ENCODE measurements at places on chromosomes 11 and 22.

DNA sequence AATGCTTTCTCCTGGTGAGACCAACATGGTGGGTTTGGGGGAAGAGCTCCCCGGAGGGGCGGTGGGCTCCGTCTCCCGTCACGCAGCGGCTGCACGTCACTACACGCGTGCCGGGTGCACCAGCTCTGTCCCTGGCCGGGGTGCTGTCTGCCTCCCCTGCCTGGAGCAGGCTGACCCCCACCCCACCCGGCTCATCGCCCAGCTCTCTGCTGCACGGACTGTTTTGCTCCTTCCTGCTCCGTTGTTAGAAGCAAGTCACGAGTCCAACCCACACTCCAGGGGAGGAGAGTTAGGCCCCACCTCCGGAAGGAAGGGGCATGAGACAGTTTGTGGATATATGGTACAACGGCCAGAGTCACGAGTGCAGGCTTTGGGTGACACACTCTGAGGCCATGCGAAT, 364.9 kb downstream of the BRD1 start:
- no peak for DNase-seq

DNA sequence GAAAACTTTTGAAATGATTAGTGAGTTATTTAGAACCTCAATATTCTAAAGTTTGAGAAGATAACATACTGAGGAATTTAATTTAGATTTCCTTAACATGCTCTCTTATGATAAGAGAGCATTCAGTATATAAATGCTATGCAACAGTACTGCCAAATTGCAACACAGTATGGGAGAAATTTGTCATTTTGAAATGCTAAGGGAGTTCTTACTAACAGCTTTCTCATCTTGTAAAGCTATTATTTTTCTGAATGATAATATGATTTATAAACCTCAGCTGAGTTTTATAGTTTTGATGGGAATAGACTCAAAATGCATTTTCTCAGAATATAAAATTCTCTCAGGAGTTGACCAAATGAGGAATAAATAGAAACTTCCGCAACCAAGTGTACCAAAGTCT, 108.4 kb downstream of the SPON1 start:
- no peak for DNase-seq

- no peak for DNase-seq
Observed at GRCh38 chr11:9313648-9314290, 624 bp downstream of the TMEM41B start.

GRCh38 chr11:15836795-15837194, 519.6 kb downstream of the SOX6 start:
- DNase-seq: no peak

GRCh38 chr11:100948936-100949335, 180.7 kb downstream of the PGR start:
- no peak for DNase-seq

GRCh38 chr11:71946144-71946571, 17.3 kb downstream of the RNF121 start:
- peak; percentile 88 for DNase-seq

DNA sequence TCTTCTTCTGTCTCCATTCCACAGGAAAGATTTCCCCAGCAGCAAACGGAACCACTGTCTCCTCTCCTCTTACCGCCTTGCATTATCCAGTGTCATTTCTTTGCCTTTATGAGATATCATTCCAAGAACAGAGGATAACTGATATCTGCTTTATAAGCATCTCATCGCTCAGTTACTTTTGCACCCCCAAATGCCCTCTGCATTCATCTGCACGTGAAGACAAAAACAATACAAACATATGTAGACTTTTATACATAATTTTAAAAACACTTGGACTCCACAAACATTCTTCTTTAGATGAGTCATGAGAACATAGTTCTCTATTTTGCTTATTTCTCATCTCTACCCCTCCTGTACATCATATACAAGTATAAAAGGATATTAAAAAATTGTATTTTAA, 512 bp upstream of the OR51T1 start:
- no peak for DNase-seq

GRCh38 chr11:107202241-107202640, 184.0 kb upstream of the GUCY1A2 start:
- DNase-seq: no peak

- no peak for DNase-seq
Observed at GRCh38 chr22:45771057-45771456, 99.4 kb downstream of the ATXN10 start.

GRCh38 chr22:49278340-49278739, 549.3 kb downstream of the BRD1 start:
- DNase-seq: no peak

DNA sequence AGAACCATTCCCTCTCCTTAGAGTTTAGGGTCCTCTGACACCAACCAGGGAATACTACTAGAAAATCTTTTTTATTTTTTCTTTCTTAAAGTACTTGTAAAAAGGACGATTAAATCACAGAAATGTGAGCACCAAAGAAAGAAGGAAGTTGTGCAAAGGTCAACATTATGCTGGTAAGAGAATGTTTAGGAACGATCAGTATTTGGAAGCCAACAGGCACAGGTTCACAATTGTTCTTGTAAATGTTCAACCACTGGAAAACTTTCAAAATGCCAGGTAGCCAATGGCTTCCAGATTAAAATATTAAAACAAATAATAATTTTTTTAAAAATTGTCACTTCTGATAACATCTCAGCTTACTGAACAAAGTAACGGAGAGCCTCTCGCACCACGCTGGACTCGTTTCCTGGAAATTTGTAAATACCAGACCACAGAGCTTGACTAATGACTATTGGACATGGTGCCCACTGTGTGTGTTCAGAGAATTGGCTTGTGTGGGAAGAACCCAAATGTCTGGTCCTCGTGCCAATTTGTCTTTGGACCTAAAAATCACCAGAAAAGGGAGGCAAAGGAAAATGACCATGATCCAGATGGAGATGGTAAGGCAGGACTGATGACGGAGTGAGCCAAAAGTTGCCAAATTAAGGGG, 20.8 kb downstream of the COMMD9 start:
- no peak for DNase-seq

- no peak for DNase-seq
Observed at GRCh38 chr11:126327281-126328000, 23.6 kb downstream of the DCPS start.

DNA sequence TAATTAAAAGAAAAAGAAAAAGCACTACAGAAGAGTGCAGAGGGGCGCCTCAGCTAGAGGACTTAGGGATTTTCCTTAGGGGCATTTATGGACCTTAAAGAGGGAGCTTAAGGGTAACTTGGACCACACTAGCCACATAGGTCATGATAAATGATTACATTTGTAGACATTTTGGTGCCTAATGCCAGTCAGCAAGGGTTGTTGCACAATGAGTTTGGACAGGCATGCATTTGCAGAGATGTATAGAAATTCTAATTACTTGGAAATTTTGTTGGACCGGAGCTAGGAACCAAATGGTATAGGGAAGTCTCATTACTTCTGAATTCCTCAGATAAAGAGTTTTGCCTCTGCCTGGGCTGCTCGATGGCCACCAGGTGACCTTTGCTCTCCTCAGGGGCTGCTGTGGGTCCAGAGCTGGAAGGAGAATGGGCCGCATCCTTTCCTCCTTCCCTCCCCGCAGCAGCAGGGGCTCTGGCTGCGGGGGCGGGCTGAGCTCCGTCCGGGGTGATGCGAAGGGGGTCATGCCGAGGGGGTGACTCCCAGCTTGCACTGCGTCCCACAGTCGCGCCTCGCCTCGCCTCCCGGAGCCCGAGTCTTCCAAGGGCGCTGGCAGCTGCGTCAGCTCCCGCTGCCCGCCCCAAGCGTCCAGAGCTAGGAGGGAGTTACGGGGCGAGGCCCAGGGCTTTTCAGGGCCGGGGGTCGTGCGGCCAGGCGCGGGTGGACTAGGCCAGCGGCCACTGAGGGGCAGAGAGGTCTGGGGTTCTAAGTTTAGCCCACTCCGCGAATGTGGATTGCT, 20.3 kb upstream of the MALAT1 start:
- no peak for DNase-seq

DNA sequence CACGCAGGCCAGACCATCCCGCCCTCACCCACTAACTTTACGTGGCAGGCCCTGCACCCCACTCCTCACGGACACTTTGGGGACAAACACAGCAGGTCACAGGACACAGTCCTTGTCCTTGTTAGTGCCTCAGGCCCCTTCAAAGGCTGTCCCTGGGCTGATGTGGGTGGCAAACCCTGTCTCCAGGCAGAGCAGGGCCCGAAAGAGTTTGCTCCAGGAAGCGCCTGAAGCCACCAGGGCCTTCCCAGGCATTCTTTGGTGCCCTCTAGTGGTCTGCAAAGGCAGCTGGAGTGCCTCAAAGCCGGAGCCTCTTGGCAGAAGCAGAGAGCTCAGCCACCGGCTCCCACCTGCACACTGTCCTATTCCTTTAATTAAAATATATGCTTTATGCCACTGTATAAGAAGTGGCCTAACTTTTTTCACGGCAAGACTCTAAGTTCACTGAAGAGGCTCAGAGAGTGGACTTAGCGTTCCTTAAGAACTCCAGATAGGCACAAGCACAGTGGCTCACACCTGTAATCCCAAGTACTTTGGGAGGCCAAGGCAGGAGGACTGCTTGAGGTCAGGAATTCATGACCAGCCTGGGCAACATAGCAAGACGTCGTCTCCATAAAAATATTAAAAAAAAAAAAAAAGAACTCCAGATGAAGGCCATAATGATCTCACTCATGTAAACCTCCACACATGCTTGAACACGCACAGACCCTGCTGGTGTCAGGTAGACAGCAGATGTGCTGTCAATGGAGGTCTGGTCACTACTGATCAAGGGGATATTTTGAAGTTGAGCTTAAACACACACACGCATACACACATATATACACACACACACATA, 11.1 kb downstream of the TXN2 start:
- peak; percentile 69 for DNase-seq

DNA sequence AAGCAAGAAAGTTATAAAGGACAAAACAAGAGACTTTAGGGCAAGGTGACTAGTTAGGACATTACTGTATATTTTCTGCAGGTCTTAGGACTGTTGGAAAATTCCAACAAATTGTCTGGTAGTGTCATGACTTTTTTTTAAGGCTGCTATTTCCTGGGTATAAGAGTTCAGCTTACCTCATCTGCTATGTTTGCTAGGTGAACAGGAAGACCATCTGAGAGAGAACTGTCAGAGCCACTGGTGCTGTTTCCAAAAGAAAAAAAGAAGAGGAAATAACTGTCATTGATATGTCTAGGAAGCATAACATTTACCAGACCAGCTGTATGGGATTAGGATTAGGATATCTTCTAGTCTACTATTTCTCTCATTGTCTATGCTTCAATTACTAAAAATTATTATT, 26.3 kb upstream of the MTCH2 start:
- DNase-seq: no peak

DNA sequence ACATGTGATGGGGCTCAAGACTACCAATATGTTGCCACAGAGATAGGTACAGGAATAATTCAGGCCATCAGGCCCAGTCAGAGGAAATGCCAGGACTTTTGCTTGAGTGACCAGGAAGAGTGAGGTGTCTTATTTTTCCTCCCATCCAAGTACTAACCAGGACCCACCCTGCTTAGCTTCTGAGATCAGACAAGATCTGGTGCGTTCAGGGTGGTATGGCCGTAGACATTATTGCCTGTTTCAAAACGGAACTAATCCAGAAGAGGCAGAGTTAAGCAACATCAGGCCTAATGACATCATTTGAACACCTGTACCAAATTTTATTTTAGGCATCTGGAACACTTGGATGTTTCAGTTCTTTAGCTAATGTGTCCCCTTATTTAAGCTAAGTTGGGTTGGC, 205.5 kb upstream of the POU2AF2 start:
- DNase-seq: no peak

- no peak for DNase-seq
Observed at GRCh38 chr11:12585861-12586260, 88.4 kb upstream of the TEAD1 start.

GRCh38 chr11:74936087-74936486, 12.8 kb downstream of the XRRA1 start:
- DNase-seq: no peak

DNA sequence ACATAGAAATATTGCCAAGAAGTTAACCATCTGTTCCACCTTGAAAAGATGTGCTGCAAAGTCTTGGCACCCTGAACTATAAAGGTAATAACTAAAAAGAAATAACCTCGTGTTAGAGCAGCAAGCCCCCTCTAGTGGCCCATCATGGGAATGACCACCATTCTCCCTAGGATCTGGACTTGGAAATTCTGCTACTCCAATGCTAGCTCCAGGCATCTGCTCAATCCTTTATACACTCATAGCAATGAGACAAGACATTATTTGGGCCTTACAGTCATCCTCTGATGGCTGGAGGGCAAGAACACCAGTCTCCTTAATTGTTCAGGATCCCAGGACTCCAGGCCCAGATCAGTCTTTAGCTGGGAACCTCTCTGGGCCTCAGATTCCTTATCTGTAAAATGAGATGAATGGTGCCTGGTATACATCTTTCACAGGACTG, 76.0 kb downstream of the CWC15 start:
- DNase-seq: peak; percentile 26

- peak; percentile 75 for DNase-seq
Observed at GRCh38 chr22:27336151-27337090, 465.1 kb downstream of the MN1 start.

DNA sequence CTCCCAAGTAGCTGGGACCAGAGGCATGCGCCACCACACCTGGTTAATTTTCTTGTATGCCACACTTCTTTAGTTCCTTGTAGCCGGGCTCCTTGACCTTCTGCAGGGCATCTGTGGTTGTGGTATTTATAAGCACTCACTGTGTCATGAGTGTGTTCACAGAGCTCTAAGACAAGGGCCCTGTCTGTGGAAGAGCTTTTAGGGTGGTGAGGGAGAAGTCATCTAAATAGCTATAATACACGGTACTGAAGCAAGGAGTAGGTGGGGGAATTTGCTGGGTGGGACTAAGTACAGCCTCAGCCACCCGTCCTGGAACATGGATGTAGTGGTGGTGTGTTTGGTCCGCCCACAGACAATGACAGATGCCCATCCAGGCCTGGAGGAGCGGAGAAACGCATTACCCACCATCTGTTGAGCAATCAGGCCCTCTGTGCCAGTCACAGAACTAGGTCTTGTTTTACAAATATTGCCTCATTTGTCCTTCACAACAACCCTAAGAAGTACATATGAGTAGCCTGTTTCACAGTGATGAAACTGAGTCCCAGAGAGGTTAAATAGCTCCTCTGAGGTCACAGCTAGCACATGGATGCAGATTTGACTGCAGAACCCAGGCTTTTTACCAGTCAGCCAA, 10.1 kb downstream of the ACO2 start:
- no peak for DNase-seq

DNA sequence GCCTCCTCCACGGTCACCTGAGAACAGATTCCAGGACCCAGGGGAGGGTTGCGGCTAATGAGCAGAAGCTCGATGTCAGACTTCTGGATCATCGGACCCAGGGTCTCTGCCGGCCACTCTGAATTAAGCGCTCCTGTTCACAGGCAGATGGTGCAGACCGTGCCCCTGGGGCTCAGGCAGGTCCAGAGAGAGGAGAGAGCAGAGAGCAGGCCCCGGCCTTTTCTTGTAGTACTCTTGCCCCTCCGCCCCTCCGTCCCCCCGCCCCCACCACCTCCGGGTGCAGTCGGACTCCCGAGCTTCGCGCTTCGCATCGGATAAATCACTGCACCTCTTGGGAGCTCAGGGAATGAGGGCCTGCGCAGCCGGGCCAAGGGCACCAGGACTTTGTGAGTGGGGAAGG, 50.3 kb downstream of the RPS6KA4 start:
- DNase-seq: no peak

All from RCC 7860 (cell line).